Liver (tissue), 10 donors: ENCODE measurements at places on chromosomes 7 and 10.

- no peak for DNase-seq
Observed at GRCh38 chr7:26499315-26499897, 207.7 kb downstream of the SNX10 start.

GRCh38 chr7:15440482-15440881 lies 121.3 kb downstream of the AGMO start:
- DNase-seq = no peak

GRCh38 chr7:107233174-107233573 lies 64.4 kb downstream of the HBP1 start:
- no peak for DNase-seq

DNA sequence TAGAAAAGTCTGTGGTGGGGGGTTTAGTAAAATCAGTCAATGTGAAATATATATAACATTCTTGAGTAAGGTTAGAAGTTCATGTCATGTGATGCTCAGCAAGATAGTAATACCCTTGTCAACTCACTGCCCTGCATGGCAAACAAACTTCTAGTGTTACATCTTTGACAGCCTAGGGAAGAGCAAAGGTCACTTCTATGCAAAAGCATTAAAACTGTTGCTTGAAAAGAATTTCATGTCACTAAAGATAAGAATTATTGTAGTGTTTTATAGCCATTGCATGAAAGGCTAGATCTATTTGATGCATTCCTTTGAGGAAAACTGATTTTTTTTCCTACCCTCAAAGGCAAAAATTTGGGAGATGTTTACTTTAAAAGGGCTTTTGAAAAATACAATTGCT lies 176.0 kb downstream of the SKAP2 start:
- DNase-seq = no peak

- no peak for DNase-seq
Observed at GRCh38 chr10:110612087-110612486, 32.0 kb upstream of the RBM20 start.

- DNase-seq = no peak
Observed at GRCh38 chr10:96645191-96645721, 58.4 kb upstream of the TM9SF3 start.

DNA sequence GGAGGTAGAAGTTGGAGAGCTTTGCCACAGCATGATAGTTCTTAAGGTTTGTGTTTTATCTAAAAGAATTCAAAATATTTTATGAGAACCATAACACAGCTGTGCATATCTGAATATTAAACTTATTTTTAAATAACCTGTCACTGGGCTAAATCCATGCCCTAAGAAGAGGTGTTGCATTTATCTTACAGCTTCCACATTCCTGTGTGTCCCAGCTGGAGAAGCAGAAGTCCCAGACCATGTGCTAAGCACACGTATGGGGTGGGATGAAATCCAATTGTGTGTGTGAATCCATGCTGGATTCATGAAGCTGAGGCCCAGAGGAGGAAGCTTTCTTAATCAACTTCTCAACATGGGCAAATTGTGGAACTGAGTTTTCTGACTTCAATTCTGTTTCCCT lies 121.5 kb downstream of the PKD1L1 start:
- DNase-seq = no peak

GRCh38 chr10:16439295-16439694 lies 2.5 kb downstream of the PTER start:
- no peak for DNase-seq

DNA sequence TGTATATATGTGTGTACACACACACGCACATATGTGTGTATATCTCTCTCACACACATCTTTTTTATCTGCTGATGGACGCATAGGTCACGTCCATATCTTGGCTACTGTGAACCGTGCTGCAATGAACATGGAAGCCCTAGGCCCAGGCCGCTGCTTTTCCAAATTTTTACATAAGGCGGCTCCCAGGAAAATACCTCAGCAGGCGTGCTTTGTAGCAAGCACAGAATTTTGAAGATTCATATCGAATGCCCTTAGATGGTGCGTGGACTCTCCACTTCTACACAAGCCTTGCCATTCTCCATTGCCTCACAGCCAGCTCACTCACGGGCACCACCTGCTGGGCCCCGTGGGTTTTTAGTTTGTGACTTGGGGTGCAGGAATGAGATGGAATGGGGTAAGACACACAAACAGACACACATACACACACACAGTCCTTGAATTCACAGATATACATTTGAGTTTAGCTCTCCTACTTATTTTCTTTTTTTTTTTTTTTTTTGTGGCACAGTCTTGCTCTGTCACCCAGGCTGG lies 57.9 kb upstream of the RNF32 start:
- DNase-seq = no peak

DNA sequence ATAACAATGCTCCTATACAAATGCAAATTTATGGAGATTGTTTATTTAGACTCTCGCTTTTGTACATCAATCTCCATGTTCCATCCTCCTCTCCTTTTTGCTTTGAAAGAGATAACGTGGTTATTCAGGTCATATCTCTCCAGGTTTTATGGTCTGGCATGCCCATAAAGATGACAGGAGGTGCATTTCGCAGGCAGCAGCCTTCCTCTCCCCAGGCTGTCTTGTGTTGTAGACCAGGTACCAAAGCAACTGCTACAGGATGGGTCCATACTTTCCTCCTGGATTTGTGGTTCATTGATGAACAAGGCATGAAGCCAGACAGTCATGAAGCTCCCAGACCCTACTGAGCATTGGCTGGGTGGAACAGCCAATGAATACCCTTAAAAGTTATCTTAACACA lies 400.2 kb upstream of the NPVF start:
- no peak for DNase-seq

GRCh38 chr10:97640868-97641811 lies 669 bp downstream of the PI4K2A start:
- peak; percentile 44 for DNase-seq

DNA sequence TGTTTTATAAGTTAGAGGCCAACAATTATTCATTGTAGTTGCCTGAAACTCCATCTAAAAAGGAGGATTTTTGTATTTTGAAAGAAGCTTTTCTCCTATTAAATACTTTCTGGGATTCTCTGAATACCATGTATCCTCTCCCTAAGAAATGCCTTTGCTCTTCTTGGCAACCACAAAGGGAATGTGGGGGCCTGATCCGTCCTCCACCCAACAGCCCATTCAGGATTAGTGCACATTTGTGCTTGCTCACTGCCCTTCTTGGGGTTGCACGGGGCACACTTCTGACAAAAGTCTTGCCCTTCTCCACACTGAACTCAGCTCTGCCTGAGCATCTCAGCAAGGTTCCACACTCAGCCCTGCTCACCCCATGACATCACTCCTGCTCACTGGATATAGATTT lies 194.2 kb downstream of the SLC25A13 start:
- DNase-seq = no peak

GRCh38 chr7:75590373-75591005 lies 98.4 kb downstream of the SPDYE5 start:
- no peak for DNase-seq

GRCh38 chr10:35166607-35167006 lies 40.0 kb downstream of the CREM start:
- no peak for DNase-seq

- no peak for DNase-seq
Observed at GRCh38 chr7:6709808-6710207, 3.1 kb upstream of the ZNF12 start.

DNA sequence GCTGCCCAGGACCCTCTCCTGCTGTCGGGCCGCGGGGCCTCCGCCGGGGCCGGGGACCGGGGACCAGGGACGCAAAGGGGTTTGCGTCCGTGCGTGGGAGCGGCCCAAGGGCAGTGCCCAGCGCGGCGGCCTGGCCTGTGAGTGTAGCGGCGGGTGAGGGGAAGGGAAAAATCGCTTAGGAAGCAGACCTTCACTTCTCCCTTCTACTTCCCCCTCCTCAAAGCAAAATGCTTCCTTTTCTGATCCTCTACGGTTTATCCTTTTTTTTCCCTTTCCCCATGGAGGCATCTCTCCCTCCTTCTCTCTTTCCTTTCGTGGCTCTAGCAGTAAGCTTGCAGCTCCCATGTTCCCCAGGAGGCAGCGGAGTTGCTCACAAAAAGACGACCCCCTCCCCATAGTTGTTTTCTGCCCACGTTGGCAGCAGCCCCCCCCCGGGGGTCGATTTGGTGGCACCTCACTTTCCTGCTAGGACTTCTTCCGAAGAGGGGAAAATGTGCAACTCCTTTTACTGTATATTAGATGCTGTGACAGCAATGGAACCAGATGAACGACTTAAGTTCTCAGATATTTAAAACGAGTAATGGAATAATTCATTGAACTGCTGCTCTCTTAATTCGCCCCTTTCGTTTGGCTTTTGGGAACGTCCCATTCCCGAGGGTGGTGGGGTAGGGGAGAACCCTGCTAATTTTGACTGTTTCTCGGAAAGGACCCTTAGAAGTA lies 724 bp downstream of the CAPZA2 start:
- DNase-seq = peak; percentile 52

- DNase-seq = no peak
Observed at GRCh38 chr7:121329191-121330052, 622 bp downstream of the WNT16 start.
